ENCODE measurements at places on chromosomes 3 and 15.
A peak's percentile ranks its signal among the peaks of the same experiment; 100 is the strongest.

- DNase-seq, result no peak
Measured at GRCh38 chr3:150972366-150973071, at the start of gene CLRN1. CLRN1 (minus strand) TSS chr3:150972727; CDS start chr3:150972708, 19 bp downstream.

DNA sequence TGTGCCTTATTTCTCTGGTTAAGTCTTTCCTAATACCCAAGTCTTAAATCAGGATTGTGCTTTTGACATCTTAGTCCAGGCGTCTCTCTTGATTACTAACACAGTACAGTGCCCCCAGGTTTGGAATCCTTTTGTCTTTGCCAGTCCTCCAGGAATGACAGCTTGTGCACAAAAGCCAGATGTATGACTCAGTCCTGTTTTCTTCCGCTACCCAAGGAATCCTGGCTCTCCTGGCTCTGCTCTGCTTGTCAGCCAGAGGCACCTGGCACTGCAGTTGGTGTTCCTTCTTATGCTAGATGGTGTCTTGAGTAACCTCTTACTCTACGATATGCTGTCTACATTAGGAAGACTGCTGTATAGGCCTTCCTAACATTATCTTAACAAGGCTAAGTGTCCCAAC, 728.2 kb upstream of the NECTIN3 start:
- DNase-seq, result no peak

- DNase-seq, result peak; percentile 37
Measured at GRCh38 chr15:59622289-59622688, 10.7 kb downstream of the GCNT3 start.

GRCh38 chr3:45921158-45922038, 21.9 kb upstream of the CXCR6 start:
- DNase-seq, result no peak

DNA sequence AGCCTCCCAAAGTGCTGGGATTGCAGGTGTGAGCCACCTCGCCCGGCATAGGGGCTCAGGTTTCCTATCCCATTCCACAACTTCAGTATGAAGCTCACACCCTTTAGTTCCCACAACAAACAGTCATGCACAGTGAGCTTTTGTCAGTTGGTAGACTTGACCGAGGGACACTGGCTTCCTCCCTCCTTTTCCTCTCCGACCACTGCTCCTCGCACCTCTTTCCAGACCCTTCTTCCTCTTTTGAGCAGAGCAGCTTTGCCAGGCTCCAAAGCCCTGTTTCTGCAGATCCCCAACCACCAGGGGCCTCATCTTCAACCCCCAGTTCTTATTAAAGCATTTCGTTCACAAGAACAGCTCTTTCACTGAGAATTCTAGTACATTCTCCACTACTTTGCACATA, 12.7 kb upstream of the CILP start:
- DNase-seq, result no peak

- no peak for DNase-seq
Measured at GRCh38 chr15:96764946-96765345, 434.4 kb downstream of the NR2F2 start.

GRCh38 chr15:65051266-65051665, 6.1 kb downstream of the SLC51B start:
- DNase-seq, result no peak

GRCh38 chr15:38698254-38698653, 133.6 kb upstream of the RASGRP1 start:
- no peak for DNase-seq

DNA sequence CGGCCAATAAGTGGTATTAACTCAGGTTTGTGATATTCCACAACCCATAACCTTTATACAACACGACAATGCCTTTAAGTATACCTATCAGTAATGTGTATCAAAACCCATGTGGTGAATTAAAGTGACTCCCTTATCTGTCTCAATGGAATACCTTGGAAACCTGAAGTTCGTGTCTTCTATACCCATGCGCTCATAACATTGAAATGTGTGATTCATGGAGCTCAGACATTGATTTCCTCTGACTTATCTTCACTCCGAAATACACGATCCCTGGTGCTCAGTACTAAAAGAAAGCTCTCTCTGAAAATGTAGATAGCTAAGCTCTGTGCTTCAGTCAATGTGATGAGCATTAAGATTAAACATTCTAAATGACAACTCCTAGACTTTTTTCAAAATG, 140.3 kb downstream of the TBC1D5 start:
- DNase-seq, result no peak

GRCh38 chr3:50320853-50321335, 1.7 kb downstream of the HYAL2 start:
- DNase-seq, result peak; percentile 76

GRCh38 chr3:4351164-4351855, 48.1 kb downstream of the SETMAR start:
- DNase-seq, result no peak

DNA sequence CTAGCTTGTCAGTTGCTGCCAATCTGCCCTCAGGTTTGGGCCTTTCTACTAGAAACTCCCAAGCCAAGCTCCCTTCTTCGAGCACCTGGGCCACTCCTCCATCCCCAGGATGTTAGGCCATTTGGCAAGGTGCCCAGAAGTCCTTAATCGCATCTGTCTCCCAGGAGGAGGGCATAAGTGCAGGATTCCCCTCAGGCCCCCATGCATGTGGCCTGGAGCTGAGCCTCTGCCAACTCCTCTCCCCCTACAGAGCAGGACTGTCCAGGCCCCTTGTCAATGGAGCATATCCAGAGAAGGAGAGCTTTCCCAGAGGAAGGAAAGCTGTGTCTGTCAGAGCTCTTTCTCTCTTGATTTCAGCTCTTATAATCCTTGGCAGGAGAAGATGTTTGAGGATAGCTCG, 182.6 kb upstream of the ROPN1 start:
- DNase-seq, result no peak

GRCh38 chr3:99119385-99119784, 217.9 kb upstream of the DCBLD2 start:
- DNase-seq, result no peak

- DNase-seq, result no peak
Measured at GRCh38 chr15:66996094-66996493, 69.3 kb upstream of the SMAD3 start.

DNA sequence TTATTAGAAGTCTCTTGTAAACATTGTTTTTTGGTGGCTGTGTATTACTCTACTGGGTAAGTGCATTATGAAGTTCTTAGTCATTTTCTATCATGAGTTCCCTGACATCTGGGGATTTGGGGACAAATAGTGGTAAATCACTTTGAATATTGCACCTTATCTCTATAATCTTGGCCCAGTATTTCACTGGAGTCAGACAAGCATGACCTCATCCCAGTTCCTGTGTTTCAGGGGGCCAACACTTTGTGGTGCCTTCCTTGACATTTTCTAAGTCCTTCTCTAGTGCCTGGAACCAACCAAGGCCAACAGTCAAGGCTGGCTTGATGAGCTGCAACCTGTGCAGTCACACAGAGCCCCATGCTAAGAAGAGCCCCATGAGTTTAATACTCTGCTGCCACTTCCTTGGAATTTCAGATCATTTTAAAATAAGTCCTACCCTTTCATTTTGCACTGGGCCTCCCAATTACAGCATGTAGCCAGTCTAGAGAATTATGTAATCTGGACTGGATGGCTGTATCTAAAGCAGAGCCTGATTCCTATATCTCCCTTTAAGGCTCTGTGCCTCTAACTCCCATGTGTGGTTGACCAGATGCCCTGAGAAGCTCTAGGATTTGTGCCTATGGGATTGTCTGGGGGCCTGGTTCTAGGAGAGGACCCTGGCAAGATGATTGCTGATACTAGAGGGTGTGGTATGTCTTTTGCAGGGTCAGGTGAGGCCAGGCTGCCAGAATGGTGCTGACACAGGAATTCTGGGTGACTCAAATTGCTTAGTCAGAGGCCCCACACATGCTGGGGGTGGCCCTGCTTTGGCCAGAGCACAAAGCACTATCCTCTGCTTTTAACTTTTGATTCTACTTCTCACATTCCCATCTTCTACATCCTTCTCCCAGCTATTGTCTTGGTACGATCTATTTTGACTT, 319.6 kb upstream of the TBC1D5 start:
- DNase-seq, result no peak

DNA sequence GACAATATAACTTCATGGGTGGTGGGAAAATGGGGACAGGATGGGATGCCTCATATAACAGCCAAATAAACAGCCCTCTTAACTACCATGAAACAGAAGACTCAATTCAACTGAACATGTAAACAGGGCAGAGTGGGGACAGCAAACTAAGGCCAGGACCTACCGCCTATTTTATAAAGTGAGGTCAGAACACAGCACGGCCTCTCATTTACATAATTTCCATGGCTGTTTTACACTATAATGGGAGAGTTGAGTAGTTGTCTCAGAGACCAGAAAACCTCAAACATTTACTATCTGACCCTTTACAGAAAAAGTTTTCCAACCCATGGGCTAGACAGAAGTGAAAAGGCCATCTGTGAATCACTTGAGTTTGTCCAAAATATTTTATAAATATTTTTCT, 56.7 kb upstream of the SNRPA1 start:
- no peak for DNase-seq

- DNase-seq, result no peak
Measured at GRCh38 chr3:13863965-13864595, 15.8 kb downstream of the WNT7A start.

GRCh38 chr3:69881756-69882428, 117.6 kb upstream of the SAMMSON start:
- DNase-seq, result no peak

DNA sequence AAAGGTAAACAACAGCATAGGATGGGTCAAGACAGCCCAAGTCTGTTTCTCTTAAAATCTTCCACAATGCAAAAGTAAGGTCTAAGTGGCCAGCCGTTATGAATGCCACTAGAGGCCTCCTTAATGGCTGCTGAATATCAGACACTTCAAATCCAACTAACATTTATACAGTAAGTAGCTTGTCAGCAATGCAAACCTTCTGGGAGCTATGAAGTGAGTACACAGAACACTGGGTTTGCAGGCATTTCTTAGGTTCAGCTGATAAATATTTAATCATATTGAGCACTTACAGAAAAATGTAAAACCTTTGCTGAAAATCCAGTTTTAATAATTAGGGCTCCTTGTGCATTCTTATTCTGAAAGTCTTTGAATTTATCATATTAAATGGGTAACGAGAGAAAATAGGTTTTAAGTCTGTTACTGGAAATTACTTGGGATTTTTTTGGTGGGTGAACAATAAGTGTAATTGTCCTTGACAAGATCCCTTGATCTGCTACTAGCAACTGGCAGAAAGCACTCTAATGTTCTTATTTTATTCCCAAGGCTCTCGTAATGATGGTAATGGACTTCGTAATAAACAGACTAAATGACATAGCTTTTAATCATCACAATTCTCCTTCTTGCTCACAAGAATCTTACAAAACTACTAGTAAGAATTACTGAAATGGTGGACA, 141.7 kb upstream of the GPR149 start:
- DNase-seq, result no peak

- no peak for DNase-seq
Measured at GRCh38 chr3:113002679-113003078, 11.9 kb downstream of the GTPBP8 start.

DNA sequence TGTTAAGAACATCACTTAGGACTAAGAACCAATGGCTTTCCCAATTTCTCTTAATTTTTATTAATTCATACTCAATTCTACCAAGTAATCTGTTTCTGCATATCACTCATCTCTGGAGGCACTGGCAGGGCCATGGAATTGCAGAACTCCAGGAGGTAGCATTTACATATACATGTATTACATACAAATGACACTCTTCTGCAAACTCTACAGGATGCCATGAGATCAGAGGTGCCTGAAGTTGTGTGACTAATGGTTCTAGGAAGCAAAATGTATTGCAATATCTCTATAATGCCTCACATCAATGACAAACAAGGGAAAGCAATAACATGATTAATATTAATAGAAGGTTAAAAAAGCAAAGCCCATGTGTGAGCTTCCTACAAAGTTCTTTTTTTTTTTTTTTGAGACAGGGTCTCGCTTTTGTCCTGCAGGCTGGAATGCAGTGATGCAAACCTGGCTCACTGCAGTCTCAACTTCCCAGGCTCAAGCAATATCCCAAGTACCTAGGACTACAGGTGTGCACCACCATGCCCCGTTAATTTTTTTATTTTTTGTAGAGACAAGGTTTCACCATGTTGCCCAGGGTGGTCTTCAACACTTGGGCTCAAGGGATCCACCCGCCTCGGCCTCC, 33.0 kb downstream of the DENND6A start:
- DNase-seq, result no peak

DNA sequence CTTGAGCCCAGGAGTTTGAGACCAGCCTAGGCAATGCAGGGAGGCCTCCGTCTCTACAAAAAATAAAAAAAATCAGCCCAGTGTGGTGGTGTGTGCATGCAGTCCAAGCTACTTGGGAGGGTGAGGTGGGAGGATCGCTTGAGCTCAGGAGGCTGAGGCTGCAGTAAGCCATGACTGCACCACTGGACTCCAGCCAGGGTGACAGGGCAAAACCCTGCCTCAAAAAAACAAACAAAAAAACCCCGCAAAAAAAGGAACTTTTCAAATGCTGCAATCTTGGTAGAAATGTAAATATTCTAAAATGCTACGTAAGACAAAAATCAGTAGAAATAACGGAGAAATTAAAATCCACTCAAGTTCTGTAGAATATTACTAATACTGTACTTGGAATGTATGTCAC, 108.1 kb upstream of the MELTF start:
- DNase-seq, result no peak

DNA sequence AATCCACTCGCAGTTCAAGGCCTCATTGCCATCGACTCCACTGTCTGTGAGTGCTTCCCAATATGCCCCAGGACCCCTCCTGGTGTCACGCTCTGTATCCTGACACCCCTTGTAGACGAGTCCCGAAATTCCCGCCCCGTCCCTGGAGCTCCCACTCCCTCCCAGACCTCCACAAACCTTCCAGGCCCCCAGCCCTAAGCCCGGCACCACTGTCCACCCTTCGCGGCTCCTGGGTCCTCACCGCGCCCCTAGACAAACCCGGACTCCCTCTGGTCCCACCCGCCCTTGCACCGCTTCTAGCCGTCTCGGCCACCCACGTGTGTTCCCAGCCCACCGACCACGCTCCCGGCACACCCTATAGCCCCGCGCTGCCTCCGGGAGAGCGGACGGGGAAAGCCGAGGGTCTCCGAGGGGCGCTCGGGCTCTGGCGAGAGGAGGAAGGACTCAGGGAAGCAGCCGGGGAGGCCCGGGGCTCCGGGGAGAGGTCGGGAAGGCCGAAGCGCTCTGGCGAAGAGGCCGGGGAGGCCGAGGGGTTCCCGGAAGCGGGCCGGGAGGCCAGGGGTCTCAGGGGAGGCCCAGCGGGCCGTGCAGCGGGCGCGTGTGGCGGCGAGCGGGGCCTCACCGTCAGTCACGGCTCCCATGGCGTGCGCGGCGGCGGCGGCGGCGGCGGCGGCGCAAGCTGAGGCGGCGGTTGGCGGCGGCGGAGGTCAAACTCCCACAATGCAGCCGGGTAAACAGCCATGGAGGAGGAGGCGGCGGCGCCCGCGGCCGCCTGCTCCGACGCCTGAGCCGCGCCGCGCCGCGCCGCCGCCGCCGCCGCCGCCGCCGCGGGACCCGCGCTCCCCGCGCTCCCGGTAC, at the start of the genes ATXN7 and THOC7:
Gene ATXN7 (plus strand): TSS at position 718 of the 858 bp plus-strand sequence. CDS start 48,732 bp downstream, outside the sequence.
Gene THOC7 (minus strand): TSS at position 656 of the 858 bp plus-strand sequence. CDS start 15 bp downstream, at position 641.
- DNase-seq, result peak; percentile 67

GRCh38 chr3:187994221-187995042, 159.5 kb upstream of the LPP start:
- DNase-seq, result no peak

GRCh38 chr3:13588993-13589392, 40.1 kb downstream of the FBLN2 start:
- no peak for DNase-seq
